ENCODE measurements at places on chromosomes 5 and 9.

- no peak for DNase-seq
Observed at GRCh38 chr5:124996764-124997077, 250.3 kb upstream of the ZNF608 start.

DNA sequence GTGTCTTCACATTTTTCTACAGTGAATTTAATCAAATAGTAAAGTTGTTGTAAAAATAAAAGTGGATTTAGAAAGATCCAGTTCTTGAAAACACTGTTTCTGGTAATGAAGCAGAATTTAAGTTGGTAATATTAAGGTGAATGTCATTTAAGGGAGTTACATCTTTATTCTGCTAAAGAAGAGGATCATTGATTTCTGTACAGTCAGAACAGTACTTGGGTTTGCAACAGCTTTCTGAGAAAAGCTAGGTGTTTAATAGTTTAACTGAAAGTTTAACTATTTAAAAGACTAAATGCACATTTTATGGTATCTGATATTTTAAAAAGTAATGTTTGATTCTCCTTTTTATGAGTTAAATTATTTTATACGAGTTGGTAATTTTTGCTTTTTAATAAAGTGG is 60.4 kb downstream of the MTAP start:
- no peak for DNase-seq

- DNase-seq = no peak
Observed at GRCh38 chr5:122400938-122401337, 88.9 kb downstream of the SNCAIP start.

GRCh38 chr9:134057307-134057657 is 10.5 kb downstream of the BRD3 start:
- no peak for DNase-seq

GRCh38 chr5:161189452-161189851 is 337.4 kb upstream of the ATP10B start:
- DNase-seq = no peak

DNA sequence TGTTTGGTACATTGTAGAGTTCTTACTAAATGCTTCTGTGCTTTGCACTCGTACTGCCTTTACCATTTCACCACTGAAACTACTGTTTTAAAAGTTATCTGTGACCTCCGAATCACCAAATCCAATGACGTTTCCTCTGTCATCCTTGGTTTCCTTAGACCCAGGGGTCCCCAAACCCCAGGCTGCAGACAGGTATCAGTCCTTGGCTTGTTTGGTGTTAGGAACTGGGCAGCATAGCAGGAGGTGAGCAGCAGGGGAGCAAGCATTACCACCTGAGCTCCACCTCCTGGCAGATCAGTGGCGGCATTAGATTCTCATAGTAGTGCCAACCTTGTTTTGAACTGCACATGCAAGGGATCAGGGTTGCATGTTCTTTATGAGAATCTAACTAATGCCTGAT is 26.8 kb upstream of the APC start:
- no peak for DNase-seq

- no peak for DNase-seq
Observed at GRCh38 chr9:97046228-97046627, 7.3 kb upstream of the CTSV start.

GRCh38 chr9:97109194-97109811 is 70.4 kb upstream of the CTSV start:
- DNase-seq = peak; percentile 19

DNA sequence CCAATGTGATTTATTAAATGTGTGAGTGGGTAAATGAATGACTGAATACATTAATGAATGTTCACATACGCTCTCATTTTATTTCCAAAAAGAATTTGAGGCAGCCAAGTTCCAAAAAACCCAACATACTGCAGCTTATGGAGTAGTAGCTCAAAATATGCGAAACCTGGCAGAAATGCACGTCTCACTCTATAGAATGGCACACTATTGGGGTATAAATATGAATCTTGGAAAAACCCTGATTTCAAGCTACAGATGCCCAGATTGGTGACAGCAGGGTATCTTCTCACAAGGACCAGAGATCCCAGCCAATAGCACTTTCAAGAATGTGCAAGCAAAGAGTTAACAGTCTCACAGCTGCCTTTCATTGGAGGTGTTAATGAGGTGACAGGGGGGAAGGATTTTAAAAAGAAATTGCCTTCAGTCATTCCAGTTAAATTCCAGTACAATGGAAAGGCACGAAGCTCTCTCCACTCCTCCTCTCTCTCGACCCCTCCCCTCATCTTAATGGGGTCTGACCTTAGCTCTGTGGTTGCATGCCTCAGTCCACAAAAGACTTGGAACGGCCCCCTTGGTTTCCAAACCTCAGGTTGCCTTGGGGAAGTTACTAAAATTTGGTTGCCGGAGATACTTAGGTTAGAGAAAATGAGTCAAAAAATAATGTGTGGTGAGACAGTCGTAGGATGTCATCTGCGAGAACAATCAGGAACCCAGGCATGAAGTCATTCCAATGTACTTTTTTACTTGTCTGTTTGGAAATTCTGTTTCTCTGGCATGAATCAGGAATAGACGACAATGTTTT is 307.4 kb downstream of the NFIB start:
- no peak for DNase-seq

- no peak for DNase-seq
Observed at GRCh38 chr9:69822116-69822750, 1.6 kb downstream of the CFAP95 start.

GRCh38 chr9:17942498-17942897 is 363.6 kb downstream of the SH3GL2 start:
- DNase-seq = no peak

- no peak for DNase-seq
Observed at GRCh38 chr9:128120061-128120740, 7.3 kb downstream of the PTGES2 start.

DNA sequence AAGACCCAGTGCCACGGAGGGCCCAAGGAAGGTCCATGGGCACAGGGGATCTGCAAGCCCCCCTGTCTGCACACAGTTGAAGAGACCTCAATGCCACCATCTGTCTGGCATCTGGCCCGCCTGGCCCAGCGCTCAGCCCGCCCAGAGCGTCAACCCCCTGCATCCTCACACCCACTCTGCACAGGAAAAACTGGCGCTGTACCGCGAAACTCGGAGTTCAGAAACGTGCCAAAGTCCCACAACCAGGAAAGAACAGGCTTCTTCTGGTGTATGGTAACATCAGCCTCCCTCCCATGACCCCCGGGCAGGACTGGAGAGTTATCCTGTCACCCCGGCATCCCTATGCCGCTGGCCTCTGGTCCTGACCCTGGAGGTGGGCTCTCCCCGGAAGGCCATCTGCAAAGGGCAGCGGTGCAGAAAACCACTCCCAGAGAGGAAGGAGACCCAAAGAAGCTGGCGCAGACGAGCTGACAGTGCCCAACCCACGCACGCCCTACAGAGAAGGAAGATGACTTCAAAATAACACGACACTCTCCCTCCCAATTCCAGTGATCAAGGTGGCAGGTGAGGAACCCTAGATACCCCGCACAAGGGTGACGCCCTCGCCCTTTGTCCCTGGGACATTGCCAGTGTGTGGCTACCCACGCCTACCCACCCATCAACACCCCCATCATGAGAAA is 18.9 kb downstream of the VAV2 start:
- DNase-seq = no peak

DNA sequence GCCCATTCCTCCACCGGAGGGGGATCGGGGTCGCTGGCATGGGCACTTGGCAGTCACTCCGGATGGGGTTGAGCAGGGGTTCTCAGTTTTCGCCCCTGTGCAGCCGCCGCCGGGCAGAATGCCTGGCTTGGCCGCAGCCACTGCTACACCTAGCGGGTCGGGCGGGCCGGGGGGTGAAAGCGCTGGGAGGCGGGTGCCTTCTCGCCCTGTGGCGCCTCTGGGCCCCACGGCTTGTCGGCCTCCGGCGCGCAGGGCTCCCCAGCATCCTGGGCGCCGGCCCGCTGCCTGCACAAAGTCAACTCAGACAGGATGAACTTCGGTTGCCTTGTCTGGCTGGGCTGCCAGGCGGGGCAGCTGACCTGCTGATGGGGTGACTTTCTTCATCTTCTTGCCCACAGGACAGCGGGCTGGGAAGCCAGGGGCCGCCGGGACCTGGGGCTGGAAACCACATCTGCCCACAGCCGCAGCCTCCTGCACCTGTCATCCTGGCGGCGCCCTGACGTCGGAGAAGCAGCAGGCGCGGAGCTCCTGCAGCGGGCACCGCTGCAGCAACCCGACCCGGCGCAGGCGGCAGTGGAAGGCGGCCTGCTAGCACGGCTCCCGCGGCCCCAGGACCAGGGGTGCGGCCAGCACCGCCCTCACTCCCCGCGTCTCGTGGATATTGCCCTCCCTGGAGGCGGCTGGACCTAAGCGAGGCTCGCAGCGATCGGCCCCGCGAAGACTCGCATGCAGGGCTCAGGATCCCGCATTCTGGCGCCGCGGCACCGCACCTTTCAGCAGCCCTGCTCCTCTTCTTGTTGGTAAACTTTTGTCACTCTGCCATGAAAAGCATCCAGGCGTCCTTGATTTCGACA is 1.3 kb upstream of the ANKRD18A start:
- no peak for DNase-seq

DNA sequence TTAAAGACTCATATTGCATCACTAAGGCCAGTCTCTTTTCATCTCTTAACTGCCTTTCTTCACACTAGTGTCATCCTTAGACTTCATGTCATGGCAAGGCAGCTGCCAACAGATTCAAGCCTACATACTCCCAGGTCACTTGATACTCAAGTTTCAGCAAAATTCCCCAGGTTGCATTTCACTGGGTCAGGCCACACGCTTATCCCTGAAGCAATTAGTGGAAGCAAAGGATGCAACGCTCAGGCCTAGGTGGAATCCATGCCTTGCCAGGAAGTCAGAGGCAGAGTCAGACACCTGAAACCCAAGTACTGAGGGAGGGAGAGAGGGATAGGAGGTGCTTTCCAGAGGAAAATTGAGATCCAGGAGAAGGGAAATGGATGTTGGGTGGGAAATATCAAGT is 28.9 kb downstream of the YIPF5 start:
- DNase-seq = no peak

GRCh38 chr5:10502130-10502529 is 60.5 kb downstream of the ROPN1L start:
- DNase-seq = no peak

DNA sequence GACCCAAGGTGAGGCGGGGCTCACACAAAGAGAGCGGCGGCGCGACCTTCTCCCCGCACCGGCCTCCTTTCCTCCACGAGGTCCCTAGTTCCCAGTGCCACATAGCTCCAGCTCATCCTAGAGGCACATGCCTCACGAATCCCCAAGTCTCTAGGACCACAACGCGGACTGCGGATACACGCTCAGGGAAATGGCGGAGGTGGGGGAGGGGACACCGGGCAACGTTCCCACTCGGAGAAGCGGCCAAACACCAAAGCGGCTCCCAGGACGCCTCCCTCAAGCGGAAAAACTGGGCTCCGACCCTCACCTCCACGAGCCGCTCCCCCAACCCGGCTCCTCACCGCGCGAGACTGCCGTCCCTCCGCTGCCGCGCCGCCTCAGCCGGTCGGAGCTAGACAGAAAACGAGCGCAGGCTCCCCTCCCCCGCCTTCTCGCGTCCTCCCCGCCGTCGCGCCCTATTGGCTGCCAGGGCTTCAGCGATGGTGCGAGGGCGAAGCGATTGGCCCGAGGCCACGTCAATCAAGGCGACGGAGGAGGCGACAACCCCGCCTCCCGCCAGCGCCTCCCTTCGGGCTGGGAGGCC is at the start of gene HNRNPK:
HNRNPK (minus strand) TSS at position 404 of the 583 bp plus-strand sequence. CDS start 1,963 bp downstream, outside the sequence.
- peak; percentile 96 for DNase-seq

DNA sequence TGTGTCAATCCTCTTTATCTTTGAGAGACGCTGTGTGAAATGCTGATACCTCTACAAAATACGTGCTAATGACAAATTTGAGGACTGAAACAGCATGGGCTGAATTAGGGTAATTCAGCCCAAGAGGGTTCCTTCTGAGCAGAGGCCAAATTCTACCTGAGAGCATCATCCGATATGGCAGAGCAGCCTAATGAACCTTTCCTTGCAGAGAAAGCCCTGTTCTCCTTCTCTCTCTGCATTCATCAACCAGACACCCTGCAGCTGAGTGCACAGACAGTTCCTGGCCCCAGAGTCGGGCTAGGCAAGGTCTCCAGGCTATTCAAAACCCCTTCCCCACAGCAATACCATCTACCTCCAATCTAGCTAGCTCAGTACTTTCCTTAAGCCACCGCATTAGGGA is 77.9 kb downstream of the TRIM32 start:
- DNase-seq = no peak

DNA sequence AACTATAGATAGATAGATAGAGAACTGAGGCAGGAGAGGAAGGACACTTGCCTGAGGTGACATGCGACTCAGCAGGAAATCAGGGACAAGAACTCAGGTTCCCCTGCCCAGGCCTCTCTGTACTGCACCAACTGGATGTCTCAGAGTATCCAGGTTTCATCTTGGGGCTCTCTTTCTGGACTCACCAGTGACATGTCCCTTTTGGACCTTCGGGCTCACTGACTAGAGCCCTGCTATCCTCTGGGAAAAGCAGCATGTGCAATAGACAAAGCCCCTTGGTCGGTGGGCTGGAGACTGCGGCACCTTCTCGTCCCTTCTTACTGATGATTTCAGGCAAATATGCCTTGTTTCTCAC is 104.5 kb downstream of the RGS3 start:
- DNase-seq = no peak

DNA sequence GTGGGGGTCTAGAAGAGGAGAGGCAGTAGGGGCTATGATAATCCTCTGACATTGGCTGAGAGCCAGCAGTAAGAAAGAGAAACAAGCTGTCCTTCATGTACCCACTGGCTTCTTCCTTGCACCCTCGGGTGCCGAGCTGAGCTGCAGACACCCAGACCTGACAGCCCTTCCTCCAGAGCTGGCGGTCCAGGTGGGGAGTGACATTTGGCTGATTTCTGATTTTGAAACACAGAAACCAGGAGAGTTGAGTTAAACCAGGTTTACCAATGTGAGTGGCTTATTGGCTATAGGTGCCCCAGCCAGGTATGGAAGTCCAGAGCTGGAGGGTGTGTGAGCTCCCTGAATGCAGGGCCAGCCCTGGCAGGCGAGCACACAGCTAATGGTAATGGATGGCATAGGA is 59.2 kb downstream of the GADD45G start:
- DNase-seq = no peak

DNA sequence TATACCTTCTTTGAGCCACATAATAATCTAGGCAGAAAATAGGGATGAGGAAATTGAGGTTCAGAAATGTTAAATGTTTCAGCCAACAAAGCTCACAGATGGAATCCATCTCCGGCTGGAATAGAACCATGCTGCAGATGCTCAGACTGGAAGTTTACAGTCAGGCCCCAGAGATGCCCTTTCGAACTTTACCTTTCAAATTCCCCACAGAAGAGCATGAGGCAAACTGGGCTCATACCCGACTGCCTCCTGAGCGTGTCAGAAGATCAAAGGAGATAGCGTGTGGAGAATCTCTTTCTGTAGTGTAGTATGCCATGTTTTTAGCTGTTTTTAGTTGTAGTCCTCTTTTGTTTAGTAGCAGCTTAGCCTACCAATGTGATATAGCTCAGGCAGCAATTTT is 72.0 kb upstream of the DAP start:
- peak; percentile 22 for DNase-seq

- peak; percentile 73 for DNase-seq
Observed at GRCh38 chr9:126705767-126706697, 92.3 kb downstream of the LMX1B start.

All from HuH-7.5 (cell line).